Head of caudate nucleus (tissue), 42 donors: ENCODE measurements at places on chromosomes 3 and 15.

GRCh38 chr3:51974963-51975851 lies at the start of gene ABHD14A:
Gene ABHD14A (plus strand): TSS chr3:51975064. CDS start chr3:51975136, 72 bp downstream.
- peak; percentile 84 for DNase-seq

DNA sequence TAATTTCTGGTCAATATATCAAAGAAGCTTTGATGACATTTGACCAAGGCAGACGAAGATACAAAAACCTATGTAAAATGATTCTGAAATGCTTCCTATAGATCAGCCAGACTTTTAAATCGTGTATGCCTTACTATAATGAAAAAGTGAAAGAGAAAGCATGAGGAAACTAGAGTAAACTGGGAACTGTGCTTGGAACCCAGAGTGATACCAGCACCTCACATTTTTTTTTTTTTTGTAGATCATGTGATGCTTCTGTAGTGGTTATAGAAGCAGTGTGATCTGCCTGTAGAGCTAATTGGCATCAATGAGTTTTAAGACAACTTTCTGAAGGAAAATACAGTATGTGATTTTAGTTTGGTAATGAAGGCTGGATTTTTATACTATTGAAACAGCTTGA lies 150.7 kb downstream of the NLGN1 start:
- DNase-seq: no peak

- no peak for DNase-seq
Observed at GRCh38 chr3:129530251-129530791, 1.9 kb downstream of the RHO start.

GRCh38 chr15:38112406-38112805 lies 140.2 kb upstream of the SPRED1 start:
- no peak for DNase-seq

GRCh38 chr3:127787071-127787490 lies 35.2 kb downstream of the MGLL start:
- peak; percentile 60 for DNase-seq

DNA sequence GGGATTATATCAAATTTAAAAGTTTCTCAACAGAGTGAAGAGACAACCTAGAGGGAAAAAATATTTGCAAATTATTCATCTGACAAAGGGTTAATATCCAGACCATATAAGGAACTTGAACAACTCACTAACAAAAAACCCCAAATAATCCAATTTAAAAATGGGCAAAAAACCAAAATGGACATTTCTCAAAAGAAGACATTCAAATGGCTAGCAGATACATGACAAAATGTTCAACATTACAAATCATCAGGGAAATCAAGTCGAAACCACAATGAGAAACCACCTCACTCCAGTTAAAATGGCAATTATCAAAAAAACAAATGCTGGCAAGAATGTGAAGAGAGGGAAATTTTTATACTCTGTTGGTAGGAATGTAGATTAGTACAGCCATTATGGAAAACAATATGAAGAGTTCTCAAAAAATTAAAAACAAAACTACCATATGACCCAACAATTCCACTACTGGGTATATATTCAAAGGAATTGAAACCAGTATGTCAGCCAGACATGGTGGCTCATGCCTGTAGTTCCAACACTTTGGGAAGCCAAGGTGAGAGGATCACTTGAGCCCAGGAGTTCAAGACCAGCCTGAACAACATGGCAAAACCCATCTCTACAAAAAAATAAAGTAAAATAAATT lies 88.5 kb downstream of the CSNK1G1 start:
- DNase-seq: no peak

DNA sequence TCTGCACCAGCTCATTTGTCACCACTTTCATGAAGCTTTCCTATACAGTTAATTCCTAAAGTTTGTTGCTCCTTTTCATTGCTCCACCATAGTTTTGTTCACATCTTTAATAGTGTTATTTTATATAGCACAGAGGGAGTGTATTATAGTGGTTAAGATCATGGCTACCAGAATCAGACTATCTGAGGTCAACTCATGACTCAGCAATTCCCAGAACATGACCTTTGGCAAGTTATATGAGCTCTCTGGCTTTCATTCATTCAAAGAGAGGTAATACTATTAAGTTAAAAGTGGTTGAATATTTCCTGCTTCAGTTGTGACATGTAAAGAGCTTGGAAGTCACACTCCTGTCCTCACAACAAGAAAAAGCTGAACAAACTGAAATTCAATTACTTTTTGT lies 1073.5 kb downstream of the NAALADL2 start:
- DNase-seq: no peak

GRCh38 chr3:138774529-138775253 lies 60.0 kb downstream of the PIK3CB start:
- peak; percentile 29 for DNase-seq

- DNase-seq: peak; percentile 2
Observed at GRCh38 chr15:95162967-95163531, 931.7 kb downstream of the MCTP2 start.

DNA sequence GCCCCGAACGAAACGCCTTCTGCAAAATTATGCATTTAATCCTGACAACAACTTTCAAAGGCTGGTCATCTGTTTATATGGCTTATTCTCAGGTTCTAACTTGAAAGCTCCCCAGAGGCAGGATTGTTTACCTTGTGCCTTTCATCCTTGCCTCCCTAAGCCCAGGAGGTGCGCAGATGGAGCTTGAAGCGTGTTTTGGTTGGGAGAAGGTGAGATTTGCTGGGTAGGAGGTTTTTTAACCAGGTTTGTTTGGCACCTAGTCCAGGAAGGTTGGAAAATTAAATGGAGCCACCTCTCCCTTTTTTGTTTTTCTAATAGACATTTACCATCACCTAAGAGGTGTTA lies 675 bp downstream of the TSEN2 start:
- DNase-seq: no peak

DNA sequence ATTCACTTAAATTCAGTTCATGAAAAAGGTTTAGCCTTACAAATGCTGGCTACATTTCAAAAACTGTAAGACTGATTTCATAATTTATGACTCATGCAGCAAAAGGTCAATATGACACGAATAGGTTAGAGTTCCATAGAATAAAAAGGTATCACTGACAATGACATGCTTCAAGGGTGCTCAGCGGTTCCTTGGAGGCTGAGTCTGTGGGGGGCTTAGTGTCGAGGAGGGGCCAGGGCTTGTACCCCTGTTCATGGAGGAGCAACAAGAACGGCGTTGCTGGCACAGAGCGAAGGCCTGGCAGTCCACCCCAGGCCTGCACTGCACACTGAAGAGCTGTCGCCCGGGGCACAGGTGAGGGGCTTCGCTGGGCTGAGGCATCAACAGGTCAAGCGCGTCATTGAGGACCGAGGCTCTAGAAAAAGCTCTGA lies 174.2 kb downstream of the NR1D2 start:
- DNase-seq: no peak

- peak; percentile 83 for DNase-seq
Observed at GRCh38 chr3:98732286-98733052, 30.7 kb upstream of the ST3GAL6 start.

DNA sequence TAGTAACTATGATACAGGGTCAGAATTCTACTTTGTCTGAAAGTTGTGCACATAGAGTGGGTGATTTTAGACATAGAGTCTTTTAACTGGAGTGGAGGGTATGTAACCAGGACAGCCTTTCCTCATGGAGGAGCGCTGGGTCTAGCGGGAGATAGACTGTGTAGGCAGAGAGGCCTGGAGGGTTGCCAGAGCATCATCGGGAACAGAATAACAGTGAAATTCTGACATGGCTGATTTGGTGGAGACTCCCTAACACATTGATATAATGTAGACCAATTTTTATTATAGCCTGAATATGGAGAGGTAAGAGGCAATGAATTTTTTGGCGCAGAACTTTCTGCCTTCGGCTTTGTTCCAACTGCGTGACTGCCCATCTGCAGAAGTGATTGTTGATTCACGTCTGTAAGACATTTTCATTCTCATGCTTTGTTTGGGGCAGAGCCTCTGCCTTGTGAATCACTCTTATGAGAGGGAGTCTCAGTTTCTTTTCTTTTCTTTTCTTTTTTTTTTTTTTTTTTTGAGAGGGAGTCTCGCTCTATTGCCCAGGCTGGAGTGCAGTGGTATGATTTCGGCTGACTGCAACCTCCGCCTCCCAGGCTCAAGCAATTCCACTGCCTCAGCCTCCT lies 16.0 kb downstream of the LPP start:
- DNase-seq: peak; percentile 44

DNA sequence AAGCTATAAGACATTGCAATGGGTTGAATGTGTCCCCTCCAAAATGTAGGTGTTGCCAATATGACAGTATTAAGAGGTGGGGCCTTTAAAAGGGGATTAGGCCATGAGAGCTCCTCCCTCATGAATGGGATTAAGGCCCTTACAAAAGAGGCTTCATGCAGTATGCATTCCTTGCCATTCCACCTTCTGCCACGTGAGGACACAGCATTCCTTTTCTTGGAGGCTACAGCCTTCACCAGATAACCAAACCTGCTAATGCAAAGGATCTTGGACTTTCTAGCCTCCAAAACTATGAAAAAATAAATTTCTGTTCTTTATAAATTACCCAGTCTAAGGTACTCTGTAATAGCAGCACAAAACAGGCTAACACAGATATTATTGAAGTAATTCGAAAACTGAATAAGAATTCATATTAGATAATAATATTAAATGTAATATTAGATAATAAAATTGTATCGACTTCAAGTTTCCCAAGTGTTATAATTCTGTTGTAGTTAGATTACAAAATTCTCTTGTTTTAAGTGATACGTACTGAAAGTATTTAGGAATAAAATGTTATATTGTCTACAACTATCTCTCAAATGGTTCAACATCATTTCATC lies 29.4 kb upstream of the ATP8B4 start:
- no peak for DNase-seq

- DNase-seq: no peak
Observed at GRCh38 chr3:9727743-9728142, 3.8 kb upstream of the BRPF1 start.

DNA sequence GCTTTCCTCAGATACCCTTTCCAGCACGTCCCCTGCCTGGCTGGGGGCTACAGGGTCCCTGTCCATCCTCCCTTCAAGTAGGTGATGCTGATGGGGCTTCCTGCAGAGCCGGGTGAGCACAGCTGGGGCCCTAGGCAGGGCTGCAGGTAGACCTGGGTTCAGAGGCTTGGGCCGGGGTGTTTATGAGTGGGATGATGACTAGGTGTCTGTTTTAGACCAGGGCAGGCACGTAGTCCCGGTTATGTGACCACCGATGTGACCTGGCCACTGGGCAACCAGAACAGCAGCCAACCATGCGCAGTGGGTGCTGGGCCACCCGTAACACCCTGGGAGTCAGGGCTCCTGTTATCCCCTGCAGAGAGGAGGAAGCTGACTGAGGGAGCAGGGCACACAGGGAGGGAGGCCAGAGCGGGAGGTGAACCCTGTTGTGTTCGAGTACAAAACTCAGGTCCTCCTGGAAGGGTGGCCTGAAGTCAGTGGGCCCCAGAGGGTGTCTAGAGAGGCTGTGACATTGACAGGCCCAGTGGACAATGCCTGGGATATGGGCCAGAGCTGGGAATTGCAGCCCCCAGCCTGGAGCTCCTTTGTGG lies 101.6 kb downstream of the PLXNA1 start:
- DNase-seq: no peak

- DNase-seq: no peak
Observed at GRCh38 chr3:78004571-78004970, 964.7 kb downstream of the ROBO2 start.

- no peak for DNase-seq
Observed at GRCh38 chr3:133246119-133246518, 153.7 kb upstream of the BFSP2 start.

- DNase-seq: no peak
Observed at GRCh38 chr3:190865828-190866227, 3.3 kb upstream of the GMNC start.

GRCh38 chr3:74347563-74348268 lies 266.7 kb downstream of the CNTN3 start:
- DNase-seq: no peak

DNA sequence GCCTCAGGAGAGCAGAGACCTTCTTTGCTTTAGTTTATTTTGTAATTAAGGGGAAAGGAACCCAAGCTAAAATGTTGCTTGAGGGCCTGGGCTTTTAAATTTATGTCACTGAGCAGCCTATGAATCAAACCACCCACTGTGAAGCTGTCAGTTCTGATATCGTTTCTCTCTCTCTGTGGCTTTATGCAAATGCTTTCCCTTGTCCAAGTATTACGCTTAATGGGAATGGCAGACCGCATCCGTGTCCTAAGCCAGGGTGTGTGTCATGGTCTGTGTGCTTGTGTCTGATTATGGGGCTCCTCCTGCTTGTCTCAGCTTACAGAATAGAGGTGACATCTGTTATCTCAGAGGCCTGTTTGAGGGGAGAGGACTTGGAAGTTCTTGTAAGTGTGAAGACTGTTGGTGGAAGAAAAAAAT lies 82.4 kb downstream of the EBLN2 start:
- no peak for DNase-seq

GRCh38 chr3:149808209-149808829 lies 4.7 kb upstream of the RNF13 start:
- peak; percentile 73 for DNase-seq

GRCh38 chr15:25863111-25863967 lies at the start of gene ATP10A:
Gene ATP10A (minus strand): TSS chr15:25863327. CDS start chr15:25863096, 231 bp downstream.
- no peak for DNase-seq

DNA sequence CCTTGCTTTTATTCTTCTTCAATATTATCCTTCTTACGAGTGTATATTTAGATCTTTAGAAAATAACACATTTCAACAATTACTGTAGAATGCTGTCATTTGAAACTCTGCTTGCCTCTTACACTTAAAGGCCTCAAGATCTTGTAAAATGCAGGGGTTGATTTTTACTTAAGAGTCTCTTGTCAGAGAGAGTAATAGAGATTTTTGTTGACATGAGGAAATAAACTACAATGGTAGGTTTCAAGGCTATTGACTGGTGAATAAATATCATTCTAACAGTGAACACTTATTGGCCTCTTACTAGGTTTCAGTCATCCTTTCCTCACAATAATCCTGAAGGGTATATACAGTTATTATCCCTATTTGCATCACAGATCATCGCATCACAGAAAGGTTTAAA lies 344.6 kb downstream of the GBE1 start:
- no peak for DNase-seq

- no peak for DNase-seq
Observed at GRCh38 chr3:27714146-27714526, 8.0 kb downstream of the EOMES start.

GRCh38 chr3:24229468-24230221 lies 265.0 kb downstream of the THRB start:
- no peak for DNase-seq

GRCh38 chr3:115999001-115999585 lies 375.8 kb downstream of the GAP43 start:
- no peak for DNase-seq

GRCh38 chr3:109268181-109268580 lies 48.1 kb downstream of the DPPA2 start:
- DNase-seq: no peak

DNA sequence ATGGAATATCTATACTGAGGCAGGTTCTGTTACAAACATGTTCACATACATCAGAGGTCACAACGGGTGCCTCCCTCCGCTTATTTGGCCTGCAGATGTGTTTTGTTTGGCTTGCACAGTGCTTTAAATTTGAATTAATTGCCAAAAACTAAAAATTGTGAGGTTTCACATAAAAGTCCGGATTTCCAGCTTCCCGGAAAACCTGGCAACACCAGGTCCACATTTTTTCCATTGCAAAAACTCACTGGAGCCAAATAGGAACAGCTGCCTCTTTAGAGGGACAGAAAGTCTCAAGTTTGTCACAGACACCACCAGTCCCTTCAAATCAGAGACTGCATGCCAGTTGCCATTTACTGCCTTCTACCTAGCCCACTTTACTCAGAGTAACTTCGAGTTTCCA lies 205.9 kb upstream of the MDFIC2 start:
- DNase-seq: no peak
